ENCODE measurements at places on chromosomes 6 and 20.
A peak's percentile ranks its signal among the peaks of the same experiment; 100 is the strongest.

GRCh38 chr6:109347779-109348178 is 34.5 kb downstream of the CD164 start:
- no peak for DNase-seq

GRCh38 chr6:13614126-13614925 is 809 bp upstream of the NOL7 start:
- DNase-seq: no peak

DNA sequence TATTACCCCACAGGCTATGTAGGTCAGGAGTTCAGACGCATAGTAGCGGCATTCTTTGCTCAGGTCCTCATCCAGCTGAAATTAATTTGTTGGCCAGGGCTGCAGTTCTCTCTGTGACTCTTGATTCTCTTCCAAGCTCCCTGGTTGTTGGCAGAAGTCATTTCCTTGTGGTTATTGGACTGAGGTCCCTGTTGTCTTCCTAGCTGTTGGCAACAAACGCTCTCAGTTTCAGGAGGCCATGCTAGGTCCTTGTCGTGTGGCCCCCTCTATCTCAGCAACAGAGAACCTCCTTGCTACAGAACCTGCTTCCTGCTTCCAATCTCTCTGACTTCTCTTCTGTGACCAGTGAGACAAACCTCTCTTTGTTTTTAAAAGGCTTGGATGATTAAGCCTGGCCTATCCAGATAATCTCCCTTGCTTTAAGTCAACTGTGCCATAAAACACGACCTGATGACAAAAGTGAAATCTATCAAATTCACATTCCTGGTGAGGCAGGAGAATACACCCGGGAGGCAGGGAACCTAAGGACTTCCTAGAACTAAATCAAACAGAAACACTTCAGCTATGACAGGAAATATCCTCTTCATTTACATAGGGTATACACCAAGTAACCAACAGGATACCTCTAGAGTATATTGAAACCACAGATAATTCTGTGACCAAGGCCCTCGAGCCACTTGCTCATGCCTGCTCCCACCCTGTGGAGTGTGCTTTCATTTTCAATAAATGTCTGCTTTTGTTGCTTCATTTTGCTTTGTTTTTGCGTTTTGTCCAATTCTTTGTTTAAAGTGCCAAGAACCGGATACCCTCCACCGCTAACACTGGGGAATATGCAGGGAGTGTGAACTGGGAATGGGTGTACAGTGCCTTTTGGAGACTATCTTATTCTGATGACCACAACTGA is 196.0 kb downstream of the BTBD3 start:
- DNase-seq: no peak

DNA sequence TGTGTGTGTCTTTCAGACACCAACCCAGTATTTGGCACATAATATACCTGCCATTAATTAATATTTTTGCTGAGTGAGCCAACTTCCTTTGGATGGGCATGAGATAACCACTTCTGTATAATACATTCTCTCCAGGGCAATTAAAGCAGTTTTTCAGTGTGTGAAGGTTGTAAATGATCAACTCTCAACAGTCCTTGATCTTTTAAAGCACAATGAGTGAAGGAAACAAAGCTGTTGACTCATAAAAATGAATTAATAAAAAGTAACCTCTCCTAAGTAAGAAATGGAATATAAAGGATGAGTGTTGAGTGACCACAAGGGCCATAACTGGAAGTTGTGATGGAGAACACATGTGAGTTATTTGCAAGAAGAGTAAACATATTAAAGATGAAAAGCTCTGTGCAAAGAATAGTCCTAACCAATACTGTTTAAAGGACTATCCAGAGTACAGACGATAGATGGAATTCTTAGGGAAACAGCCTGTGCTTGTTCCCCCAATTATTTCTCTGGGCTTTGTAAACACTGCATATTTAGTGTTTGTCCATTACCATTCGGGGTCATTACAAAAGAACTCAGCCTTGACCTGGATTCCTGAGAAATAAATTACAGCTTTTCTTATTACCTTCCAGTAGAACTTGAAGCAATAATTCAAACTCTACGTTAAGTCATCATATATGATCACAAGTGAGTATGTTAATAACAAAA is 446.2 kb downstream of the PLCB1 start:
- DNase-seq: no peak

GRCh38 chr6:36755435-36756348 is 58.1 kb downstream of the RAB44 start:
- DNase-seq: peak; percentile 42

DNA sequence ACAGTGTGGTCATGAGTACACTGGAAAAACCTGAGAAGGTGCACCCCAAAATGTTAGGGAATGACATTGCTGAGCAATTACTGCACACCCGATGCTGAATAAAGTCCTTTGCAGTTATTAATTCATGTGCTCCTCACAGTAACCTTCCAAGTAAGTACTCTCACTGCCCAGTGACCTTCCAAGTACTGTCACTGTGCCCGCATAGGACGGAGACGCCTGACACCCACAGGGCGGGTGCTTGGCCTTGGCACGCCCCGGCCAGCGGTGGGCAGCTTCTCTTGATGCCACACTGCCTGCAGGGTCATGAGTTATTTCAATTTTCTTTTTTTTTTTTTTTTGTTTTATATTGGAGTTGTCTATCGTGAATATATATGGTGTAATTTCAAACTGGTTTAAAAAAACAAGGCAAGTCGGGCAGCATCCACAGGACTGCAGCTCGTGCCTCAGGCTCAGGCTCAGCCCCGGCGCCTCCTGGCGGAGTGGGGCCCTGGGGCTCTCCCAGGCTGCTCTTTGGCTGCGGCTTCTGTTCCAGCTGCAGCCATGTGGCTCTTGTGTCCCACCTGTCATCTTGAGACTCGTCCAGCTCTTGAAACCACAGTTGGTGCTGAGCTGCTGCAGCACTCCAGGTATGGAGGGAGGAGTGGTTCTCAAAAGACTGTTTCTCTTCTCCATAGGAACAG is 27.0 kb downstream of the PNLDC1 start:
- DNase-seq: no peak

DNA sequence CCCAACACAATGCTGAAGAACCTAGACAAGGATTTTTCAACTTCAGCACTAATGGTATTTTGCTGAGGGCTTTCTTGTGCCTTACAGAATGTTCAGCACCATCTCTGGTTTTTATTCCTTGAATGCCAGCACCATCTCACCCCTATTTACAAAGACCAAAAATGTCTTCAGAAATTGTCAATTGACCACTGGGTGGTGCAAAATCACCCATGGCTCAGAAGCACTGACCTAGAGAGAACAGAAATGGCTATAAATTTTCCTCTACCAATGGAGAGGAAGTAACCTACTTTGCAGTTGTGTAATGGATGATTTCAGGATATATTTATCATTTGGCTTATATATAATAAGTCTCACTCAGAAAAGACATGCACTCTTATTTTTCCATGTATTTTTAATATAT is 431.0 kb upstream of the IRAK1BP1 start:
- no peak for DNase-seq

- no peak for DNase-seq
These were observed 8.8 kb upstream of the SUPT3H start for GRCh38 chr6:45386501-45386900.

DNA sequence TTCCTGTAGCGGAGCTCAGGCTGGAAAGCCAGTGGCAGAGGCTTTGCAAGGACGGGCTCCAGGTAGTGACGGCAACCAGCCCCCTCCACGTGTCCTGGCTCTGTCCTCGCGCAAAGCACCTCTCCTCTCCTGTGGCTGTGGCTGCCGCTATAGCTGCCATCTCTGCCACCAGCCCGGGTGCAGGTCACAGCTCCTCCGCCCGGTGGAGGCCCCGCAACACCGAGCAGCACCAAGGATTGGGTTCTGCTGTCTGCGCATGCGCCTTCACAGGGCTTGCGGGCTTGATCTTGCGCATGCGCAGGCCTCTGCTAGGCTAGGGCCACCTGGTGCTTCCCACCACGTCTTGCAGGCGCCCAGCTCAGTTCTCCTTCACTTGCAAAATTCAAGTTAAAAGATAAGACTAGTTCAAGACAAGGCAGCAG is 625.4 kb downstream of the QKI start:
- DNase-seq: no peak

DNA sequence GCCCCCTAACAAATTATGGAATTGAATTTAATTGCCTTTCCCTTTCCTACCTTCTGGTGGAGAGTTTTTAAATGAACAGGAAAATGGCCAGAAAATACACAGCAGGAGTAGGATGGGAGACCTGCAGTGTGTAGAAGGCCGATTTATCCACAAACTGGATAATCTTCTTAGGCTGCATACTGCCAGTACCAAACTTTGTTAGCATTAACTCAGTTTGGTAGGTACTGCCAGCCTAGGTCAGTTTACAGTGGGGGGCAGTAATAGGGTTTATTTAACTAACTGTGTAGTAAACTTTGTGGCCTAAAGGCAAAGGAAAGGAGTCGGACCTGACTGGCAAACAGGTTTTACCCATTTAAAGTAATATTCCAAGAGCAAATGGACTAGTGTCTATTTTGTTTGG is 4.6 kb downstream of the NCOA3 start:
- DNase-seq: no peak

GRCh38 chr6:168180548-168181011 is 101.6 kb upstream of the FRMD1 start:
- DNase-seq: no peak

DNA sequence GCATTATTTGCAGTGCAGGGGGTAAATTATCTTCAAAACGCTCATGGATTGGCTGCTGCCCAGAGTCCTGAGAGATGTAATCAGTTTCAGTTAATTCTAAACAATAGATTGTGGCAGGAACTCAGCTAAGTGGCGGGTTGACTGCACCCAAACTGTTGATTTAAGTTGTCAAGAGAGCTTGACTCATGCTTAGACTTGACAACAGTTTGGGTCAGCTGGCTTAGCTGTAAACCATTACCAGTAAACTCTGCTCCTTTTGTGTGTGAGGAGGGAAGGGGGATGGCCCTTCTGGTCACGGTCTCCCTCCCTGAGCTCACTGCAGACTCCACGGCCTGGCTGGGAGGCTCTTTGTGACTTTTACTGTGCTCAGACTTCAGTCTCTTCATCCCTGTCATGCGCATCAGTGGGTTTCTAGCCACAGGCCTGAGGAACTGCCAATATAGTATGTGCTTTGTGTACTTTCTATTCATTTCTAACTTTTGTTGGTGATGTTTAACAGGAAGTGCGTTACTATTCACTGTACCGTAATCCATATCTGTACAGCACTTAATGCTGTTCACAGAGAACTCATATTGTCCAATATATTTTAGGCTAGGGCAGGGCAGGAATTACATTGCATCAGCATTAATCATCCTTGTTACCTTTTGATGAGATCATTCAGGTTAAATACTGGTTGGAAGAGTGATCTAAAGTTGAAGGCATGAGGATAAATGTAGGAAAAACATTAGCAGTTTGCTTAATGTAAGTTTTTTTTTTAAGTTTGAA is 488.3 kb downstream of the CDKAL1 start:
- no peak for DNase-seq

DNA sequence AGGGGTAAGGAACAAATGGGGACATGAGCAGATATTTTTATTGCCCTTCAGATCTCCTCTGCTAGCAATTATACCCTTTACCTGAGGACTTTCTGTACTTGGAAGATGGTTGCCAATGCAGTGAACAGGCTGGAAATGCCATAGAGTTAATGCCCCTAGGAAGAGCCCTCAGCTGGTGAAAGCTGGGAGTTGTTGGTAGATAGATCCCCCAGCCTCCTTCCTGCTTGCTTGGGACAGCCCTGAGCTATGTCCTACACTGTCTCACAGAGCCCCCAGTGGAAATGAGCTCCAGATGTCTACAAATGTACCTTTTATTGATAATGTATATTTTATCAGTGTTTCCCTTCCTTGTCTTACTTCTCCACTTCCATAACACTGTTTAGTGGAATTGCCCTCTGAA is 87.6 kb upstream of the PAK5 start:
- DNase-seq: no peak

DNA sequence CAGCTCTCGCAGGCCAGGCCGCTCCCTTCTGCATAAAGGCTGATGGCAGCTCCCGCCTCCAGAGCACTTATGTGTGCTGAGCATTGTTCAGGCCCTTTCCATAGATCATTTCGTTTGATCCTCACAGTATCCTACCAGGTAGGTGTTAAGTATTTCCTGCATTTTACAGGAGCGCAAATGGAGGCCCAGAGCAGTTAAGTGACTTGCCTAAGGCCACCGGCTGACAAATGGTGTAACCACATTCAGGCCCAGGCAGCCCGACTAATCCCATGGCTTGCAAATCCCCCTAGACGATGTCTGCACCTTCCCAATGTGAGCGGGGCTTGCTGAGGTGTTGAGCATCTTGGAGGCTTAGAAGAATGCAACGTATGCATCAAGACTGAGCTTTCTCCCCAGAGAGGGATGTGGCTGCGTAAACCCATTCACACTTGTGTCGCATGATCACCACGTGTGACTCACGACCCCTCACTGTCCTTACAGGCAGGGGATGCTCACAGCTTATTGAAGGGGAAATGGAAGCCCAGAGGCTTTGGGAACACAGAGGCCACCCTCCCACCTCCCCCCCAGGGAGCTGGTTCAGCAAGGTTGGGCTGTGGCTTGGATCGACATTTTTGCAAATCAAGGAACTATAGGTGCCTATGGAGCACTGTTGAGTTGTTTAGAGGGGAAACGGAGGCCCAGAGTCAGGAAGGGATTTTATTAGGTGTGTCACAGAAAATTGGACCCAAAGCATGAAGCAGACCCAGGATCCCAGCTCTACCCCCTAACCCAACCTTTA is 7.0 kb downstream of the BPIFB2 start:
- DNase-seq: no peak

GRCh38 chr6:37547564-37548061 is 47.9 kb upstream of the CCDC167 start:
- no peak for DNase-seq
